ENCODE measurements at places on chromosomes 2 and 18.

DNA sequence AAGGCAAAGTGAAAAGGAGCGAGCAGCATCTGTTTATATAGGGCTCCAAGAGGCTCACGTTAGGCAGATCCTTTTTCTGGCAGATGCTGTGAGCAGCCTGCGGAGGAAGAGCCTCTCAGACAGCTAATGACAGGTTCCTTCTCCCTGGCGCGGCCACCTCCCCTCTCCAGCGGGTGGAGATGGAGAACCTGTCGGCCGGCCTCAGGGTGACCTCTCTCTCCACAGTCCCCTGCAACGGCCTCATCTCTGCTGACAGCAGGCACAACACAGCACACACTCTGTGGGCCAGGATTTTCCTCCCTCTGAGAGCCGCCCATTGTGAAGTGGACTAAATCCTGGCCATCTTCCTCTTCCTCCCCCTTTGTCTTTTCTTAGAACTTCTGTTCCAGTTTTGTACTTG lies 119.8 kb downstream of the PRKCE start:
- no peak for DNase-seq

GRCh38 chr2:127173057-127173456 lies 47.0 kb downstream of the CYP27C1 start:
- DNase-seq: peak; percentile 79

GRCh38 chr2:174023591-174024523 lies 58.7 kb upstream of the SP3 start:
- DNase-seq: peak; percentile 93

DNA sequence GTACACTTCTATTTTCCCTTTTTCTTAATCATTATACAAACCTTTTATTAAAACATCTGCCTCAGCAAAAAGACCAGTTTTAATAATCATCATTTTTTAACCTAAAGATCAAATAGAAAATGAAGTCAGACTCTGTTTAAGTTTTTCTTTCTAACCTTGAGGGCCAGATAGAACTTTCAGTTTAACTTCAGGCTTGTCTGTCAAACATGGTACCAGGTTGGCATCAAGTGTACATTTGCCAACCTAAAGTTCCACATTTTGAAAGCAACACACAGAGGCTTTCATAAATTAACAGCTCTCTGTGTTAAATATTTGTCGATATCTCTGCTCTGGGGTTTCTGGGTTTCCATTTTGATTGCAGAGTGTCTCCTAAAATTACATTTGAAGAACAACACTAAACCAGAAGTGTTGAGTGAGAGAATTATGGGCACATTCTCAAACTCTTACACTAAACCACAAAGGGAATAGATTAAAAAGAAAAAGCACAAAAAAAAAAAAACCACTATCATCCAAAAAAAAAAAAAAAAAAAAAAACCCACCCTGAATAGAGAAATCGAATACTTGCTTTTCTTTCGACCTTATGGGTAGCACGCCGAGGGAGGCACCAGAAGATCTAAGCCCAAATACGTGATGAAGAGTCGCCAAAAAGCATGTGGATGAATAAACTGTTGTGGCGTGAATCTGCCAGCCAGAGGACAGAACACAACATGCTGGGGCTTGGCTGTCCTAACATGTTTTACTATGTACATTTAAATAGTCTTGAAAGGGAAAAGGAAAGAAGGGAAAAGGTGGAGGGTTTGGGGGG lies 166.2 kb downstream of the TCF4 start:
- DNase-seq: no peak

GRCh38 chr18:69889009-69889408 lies 58.7 kb downstream of the CD226 start:
- no peak for DNase-seq

DNA sequence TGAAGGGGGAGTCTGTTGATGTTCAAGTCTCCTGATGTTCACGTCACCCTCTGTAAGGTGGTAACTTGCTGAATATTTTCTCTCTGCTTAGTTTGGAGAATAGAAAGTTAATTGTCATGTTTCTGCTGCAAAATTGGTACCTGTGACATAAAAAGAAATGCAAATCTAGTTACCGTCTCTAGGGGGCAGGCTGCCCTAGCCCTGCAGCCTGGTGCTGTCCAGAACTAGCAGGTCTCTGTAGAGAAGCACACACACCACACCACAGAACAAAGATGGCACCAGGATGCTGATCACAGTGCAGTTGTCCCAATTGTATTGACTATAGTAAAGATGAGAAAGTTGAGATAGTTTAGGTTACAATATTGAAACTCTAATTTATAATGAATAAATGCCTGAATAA lies 47.0 kb downstream of the SLC9A4 start:
- DNase-seq: no peak

GRCh38 chr2:45649462-45649857 lies 2.0 kb upstream of the PRKCE start:
- DNase-seq: no peak

- DNase-seq: no peak
These were observed 11.5 kb upstream of the INPP5D start for GRCh38 chr2:233048569-233049193.

DNA sequence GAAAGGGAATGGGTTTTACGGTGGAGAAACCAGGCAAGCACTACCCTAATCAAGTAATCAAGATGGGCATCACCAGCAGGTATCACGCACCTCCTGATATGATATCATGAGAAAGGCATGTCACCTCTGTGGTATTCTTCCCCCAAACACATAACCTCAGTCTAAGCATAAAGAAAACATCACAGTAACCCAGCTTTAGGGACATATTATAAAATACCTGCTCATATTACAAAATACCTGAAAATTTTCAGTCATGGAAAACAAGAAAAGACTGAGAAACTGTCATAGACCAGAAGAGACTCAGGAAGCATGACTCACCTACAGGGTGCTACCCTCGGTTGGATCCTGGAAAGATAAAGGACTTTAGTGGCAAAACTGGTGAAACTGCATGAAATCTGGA lies 30.5 kb downstream of the GCKR start:
- DNase-seq: no peak

GRCh38 chr2:208153156-208153555 lies 7.2 kb upstream of the CRYGB start:
- no peak for DNase-seq

GRCh38 chr2:82650038-82650437 lies 1809.0 kb downstream of the SUCLG1 start:
- no peak for DNase-seq

DNA sequence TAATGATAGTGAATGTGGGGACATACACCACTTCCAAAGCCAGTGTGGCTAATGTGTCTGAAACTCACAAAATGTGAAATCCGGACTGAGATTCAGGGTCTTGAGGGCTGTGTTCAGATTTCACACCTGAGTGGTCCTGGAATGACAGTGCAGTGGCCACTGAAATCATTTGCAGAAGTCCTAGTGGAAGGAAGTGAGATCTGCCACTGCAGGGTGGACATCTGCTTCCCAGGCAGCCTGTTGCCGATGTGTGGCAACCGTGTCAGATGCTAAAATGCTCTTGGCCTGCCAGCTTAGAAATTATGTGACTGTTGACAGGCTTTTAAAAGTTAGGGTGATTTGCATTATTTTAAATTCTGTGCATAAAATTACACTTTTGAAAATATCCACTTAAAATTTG lies 77.8 kb upstream of the TMEM200C start:
- DNase-seq: no peak

DNA sequence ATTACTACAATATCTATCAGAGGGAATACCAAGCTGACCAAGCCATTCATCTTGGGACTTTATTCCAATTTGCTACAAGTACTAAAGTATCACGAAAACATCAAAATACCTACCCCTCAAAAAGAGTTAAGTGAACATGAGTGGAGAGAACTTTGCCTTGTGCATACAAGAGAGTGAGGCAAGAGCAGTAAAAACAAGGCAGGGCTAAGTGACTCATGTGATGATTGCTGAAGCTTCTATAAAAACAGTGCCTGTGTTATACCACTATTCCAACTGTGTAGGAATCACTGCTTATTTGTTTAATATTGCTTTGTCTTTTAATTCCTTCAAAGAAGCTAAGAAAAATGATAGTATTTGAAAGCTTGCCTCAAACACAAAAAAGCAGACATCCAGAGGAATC lies 61.2 kb downstream of the FARSB start:
- peak; percentile 44 for DNase-seq

DNA sequence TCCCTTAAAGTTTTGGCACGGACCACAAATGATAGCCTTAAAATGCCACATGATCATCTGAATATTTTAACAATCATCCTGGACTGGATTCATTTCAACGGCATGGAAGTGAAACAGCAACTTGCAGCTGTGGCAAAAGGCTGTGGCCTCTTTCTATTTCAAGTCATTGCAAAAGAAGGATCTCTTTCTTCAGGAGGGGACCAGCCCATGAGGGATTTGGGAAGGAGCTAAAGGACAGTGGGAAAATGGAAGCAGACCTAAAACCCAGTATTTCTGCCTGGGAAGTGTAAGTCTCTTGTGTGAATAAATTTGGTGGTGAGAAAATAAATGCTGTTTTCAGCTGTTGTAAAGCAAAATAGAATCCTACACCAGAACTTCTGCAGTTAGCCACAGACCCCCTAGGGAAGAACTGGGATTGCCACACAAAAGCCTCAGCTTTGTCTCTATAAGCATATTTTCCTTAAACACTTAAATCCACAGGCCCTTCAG lies 107.3 kb upstream of the ZFP36L2 start:
- no peak for DNase-seq

DNA sequence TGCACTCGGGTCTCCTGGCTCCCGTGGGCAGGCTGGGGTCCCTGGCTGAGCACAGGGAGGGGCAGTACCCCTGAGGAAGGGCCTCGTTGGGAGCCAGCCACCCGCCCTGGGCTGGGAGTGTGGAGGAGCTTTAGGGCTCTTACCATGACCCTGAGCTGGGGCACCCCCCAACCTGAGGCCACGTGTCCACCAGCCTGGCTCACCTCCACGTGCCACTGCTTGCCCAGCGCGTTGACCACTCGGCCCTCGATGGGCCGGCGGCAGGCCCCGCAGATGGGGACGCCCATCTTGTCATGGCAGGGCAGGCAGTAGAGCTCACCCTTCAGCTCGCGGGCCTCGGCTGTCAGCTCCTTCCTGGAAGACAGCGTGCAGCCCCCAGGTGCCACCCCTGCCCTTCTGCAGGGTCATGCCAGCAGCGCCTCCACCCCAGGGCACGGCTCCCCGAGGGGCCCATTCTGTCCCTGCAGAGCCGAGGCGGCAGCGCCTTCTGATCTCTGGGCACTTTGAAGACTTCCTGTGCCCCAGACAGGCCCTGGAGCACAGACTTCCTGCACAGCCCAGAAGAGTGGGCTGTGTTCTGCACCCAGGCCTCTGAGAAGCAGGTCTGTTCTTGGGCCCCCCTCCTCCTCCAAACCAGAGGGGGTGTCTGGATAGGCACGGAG lies 4.0 kb upstream of the GPR17 start:
- DNase-seq: no peak

DNA sequence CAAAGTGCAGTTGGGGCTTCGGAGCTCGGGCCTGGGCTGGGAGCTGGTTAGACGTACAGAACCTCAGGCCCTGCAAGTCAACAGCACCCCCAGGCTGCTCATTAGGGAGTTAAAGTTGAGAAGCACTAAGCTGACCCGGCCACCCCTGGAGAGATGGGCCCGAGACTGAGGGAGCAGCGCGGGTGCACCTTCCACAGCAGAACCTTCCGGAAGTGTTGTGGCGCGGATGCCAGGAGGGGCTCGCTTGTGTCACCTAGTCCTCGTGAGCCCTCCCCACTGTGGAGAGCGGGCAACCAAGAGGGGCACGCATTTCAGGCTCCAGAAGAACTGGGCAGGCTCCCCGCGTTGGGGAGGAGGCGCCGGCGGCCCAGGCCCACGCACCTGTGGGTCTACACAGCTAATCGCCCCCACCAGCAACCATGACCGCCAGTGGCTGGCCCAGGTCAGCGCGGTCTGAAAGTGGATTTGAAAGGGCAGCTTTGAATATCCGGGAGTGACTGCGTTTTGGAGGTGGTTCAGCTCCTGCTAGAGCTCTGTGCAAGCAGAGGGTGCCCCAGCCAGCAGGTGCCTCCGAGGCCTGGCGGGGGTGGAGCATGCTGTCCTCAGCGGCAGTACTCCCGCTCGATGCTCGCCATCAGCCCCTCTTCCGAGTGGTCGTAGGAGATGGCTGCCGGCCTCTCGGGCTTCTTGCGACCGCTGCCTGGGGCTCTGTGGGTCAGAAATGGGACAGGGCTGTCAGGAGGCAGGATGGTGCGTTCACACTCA lies 15.1 kb downstream of the KLF11 start:
- DNase-seq: no peak

GRCh38 chr18:1103537-1103936 lies 198.9 kb downstream of the ADCYAP1 start:
- no peak for DNase-seq

GRCh38 chr18:8366656-8367055 lies 242.6 kb upstream of the RAB12 start:
- DNase-seq: no peak

DNA sequence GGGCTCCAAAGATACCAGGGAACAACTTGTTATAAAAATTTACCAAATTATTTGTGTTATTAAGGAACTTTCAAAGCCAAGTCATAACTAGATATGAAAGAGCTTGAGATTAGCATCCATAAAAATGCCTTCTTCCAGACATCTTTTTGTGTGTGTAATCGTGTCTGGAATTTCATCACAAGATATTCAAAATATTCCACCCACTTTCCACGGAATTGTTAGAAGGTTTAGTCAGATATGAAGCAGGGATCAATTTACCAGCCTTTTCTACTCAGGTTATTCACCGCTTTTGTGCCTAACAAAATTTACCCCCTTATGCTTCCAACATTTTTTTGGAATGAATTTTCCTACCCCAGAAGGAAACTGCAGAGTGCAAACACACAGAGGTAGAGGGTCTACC lies 130.2 kb upstream of the ACVR2A start:
- DNase-seq: no peak

DNA sequence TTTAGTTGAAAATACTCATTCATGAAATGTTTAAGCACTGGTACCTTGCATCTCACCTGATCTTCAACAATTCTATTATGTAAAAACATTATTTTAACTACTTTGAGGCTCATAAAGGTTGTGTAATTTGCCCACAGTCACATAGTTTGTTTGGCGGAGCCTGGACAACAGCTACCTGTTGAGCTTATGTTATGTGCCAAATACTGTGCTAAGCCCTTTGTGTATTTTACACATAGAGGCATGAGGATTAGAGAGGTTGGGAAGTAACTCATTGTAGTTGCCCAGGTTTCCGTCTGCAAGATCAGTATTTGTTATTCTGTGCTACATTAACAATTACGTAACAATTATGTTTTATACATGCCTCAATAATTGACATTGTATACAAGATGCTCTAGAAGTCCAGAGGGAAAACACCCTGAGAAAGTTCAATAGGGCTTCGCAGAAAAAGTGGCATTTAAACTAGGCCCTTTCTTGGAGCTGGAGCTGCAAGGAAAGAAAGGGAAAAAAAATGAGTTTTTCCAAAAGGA lies 80.4 kb downstream of the BOLA3 start:
- DNase-seq: no peak

- no peak for DNase-seq
These were observed 43.7 kb downstream of the FRZB start for GRCh38 chr2:182822733-182823132.

- DNase-seq: no peak
These were observed 238.7 kb downstream of the ERBB4 start for GRCh38 chr2:212299943-212300342.

GRCh38 chr2:171688129-171688465 lies 828 bp downstream of the DYNC1I2 start:
- no peak for DNase-seq

Data from non-pigmented ciliary epithelial cell (primary cell).